ENCODE measurements at places on chromosomes 11 and 22.

DNA sequence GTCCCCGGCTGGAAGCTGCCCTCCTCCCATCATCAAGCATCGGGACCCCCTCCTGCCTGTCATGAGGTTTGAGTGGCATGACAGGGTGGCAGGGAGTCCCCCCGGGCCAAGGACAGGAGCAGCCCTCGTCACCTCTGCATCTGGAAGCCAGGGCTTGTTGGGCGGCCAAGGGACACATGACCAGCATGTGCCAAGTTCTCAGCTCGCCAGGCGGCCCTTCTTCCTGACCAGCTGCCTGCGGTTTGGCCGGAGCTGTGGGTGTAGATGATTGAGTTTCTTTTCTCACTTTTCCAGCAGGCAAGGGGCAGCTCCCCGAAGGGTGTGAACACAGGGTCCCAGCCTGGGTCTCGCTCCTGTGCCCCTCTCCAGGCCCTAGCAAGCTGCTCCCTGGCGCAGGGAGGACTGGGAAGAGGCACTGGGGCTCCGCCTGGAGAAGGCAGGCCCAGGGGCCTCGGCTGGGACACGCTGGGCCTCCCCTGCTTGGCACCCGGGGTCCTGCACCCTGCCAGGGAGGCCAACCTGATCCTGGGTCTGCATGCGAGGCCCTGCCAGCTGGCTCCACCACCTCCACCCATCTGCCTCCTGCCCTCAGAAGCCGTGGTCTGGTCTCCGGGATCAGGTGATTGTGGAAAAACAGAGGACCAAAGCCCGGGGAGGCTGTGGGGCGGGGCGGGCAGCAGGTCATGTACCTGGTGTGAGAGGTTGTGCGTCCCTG lies 13.4 kb downstream of the ARHGAP8 start:
- DNase-seq = no peak

DNA sequence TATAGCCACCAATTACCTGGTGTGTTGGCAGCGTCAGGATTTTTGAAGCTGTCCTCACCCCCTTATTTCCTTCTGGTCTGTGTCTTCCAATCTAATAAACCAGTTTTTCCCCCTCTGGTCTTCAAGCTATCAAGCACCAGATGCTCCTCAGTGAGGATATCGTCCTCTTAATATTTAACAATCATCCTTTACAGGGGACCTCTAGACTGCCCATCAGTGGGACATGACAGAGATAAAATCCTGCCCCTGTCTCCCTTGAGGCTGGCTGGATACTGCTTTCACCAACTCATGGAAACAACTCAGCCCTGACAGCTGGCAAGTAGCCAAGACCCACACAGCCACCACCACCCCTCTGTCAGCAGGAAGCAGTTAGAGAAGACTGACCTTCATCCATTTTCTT lies 421.0 kb upstream of the API5 start:
- no peak for DNase-seq

DNA sequence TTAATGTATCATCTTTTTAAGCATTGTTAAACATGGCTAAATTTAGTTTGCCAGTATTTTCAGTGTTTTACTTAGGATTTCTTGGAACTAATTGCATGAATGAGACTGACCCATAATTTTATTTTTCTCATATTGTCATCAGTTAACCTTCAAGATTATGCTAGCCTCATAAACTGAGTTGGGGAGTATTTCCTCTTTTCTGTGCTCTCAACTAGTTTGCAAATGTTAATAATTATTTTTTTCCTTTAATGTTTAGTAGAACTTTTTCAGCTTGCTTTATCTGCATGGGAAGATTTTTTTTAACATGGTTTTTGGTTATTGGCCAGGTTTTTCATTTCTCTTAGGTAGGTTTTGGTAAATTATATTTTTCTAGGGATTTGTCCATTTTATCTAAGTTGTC lies 235.4 kb upstream of the SESN3 start:
- no peak for DNase-seq

- DNase-seq = no peak
Observed at GRCh38 chr22:48931452-48931851, 896.2 kb downstream of the BRD1 start.

- DNase-seq = no peak
Observed at GRCh38 chr11:134580610-134580975, 168.6 kb upstream of the B3GAT1 start.

DNA sequence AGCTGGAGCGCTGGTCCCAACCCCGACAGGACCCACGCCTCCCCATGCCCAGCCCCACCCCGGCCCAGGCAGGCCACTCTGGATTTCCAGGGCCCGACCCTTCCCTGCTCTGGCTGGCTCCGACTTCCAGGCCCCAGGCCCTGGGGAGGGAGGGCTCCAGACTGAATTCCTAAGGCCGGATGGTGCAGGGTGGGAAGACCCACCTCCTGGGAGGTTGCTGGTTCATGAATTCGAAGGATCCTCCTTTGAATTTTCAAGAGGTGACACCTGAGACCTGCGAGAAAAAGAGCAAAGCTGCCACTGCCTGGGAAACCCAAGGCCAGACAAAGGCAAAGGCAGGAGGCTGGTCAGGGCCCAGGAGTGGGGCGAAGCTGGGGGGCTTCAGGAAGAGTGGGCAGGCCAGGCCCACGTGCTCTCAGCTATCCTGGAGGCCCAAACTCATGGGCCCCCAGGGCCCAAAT lies 47.0 kb upstream of the LINC01488 start:
- DNase-seq = no peak
